Stimulated activated CD8-positive, alpha-beta memory T cell treated with anti-CD3 and anti-CD28 coated beads, Interleukin-4, amount 100 ng/mL, for 48 hours (primary cell): ENCODE measurements at places on chromosomes 6 and 20.

- no peak for DNase-seq
These were observed 15.5 kb upstream of the ZFP57 start for GRCh38 chr6:29696147-29697125.

GRCh38 chr20:21074605-21075336 is 31.4 kb downstream of the LINC00237 start:
- DNase-seq = no peak

- DNase-seq = peak; percentile 58
These were observed 36.5 kb upstream of the MLN start for GRCh38 chr6:33840048-33840926.

DNA sequence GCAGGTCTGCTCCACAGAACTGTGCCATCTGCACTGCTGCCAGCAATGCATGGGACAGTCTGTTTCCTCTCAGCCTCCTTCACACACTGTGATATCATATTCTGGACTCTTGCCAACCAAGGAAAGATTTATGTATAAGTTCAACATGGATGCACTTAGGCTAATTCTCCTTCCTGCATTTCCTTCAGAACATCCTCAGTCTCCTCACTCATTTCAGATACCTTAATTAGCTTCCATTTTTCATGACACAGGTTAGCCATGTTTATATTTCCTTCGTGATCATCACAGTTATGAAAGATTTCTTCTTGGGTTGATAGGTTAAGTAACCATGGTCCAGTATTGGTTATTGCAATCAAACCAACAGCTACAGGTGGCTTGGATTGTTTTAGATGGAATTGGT is 46.4 kb upstream of the DDR1 start:
- no peak for DNase-seq

- DNase-seq = no peak
These were observed 20.1 kb downstream of the SLCO4A1 start for GRCh38 chr20:62662422-62662821.

GRCh38 chr6:56965126-56965525 is 10.2 kb downstream of the BEND6 start:
- no peak for DNase-seq

- no peak for DNase-seq
These were observed 110.7 kb upstream of the SMLR1 start for GRCh38 chr6:130716466-130716865.

DNA sequence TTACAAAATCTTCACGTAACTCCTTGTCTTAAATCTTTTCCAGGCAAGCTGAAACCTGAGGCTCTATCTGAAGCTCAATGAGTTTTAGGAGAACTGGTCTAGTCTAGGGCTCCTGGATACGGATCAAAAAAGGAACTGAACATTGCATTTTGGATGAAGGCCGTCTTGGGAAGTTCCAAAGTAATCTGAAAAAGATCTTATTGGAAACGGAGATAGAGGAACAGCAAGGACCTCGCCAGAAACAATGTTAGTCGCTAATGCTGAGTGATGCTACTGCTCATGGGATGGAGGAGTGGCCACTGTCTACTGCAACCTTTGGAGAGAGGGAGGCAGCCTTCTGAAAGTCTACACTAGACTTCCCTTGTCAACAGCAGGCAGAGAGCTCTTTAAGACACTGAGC is 91.4 kb upstream of the ATXN1 start:
- DNase-seq = no peak

DNA sequence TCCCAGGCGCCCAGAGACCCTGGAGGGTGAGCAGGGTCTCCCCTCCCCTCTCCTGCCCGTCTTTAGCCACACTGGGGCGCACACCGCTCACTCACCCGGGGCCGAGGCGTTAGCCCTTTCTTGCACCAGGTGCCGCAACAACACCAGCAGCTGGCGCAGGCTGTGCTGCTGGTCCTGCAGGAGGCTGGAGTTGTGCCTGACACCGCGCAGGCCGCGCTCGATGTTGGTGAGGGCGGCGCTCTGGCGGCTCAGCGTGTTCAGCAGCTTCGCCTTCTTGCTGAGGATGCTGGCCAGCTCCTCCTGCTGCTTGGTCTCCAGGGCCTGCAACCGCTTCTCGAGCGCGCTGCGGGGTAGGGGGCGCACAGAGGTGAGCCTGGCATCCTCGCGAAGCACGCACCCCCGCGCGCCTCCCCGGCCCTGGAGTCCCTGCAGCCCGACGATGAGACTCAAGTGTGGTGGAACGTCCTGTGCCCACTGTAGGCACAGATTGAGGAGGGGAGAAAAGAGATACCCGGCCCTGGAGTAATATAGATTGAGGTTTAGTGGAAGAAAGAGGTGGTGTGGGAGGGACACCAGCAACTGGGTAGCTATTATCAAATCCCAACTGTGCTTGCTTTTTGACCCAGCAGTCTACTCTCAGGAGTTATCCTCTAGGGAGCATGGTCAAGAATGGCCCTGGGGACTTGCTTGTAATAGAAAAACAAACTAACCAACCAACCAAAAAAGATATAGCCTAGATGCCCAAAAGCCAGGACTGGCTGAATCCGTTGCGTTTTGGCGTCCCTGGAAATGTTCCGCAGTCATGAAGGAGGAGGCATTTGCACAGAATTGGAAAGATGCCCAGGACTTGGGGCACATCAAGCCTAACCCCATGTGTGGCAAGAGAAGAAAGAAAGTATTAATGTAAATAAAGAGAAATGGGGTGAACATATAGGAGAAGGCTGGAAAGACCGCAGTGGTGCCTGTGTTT is 30.9 kb downstream of the ANGPT4 start:
- DNase-seq = no peak

- DNase-seq = no peak
These were observed 9.8 kb upstream of the DEFB123 start for GRCh38 chr20:31430568-31431115.

DNA sequence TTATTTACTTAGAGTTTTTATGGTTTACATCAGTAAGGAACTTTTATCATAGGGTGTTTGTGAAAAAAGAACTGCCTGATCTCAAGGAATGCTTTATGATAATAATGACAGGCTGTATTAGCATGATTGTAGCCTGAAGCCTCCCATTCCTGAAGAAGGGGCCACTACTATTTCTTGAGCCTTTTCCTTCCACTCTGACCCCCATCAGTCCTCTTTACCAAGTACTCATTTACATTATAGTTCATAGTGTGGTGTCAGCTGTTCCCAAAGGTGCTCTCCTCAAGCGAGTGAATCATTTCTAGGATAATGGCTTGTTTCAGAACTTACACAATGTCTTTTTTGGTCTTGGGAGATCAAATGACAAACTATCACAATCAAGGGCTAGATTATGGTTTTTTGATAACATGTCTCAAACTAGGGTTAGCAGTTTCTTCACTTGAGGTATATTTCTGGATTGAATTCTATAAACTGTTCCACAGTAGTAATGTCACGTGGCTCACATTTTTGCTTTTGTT is 283.6 kb downstream of the CDKAL1 start:
- no peak for DNase-seq

GRCh38 chr6:167578371-167578901 is 248.3 kb upstream of the AFDN start:
- no peak for DNase-seq

DNA sequence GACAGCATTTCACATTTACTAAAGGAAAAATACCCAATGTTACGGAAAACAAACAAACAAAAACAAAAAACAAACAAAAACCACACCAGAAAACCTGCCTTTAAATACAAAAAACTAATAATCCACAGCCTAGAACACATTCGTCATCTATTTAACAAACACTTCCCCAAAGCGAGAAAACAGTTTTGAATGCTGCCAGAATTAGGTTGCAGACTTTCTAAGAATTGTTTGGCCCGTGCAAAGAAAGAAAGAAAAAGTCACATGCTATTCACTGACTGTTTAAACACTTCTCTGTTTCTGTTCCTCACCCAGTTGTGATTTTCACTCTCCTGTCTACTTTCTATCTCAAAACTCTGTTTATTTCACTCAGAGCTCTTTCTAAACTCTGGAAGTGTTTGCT is 52.5 kb downstream of the BCAS1 start:
- no peak for DNase-seq

DNA sequence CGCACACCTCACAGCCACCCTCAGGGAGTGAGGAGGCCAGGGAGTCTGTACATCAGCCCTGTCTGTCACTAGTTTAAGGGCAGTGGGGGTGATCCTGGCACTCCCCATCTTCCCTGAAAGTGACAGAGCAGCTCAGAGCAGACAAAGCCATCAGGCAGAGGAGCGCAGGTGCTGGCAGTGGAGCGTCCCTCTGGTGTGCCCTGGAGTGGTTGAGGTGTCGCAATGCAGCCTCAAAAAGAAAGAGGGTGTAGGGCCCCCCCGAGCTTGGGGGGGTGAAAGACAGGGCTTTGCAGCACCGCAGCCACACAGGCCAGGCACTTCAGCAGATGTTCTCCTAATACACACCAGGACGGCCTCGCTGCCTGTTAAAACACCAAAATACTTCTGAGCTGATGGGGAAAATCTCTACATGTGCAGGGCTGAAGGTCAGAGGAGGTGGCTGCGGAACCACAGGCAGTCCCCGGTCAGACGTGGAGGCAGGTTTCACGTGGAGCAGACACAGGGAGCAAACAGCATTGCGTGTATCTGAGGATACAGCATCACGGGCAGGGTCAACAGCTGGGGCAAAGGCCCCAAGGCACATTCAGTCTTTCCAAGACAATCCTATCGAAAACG is 69.5 kb downstream of the PREX1 start:
- no peak for DNase-seq

- no peak for DNase-seq
These were observed 99.1 kb upstream of the KCNK16 start for GRCh38 chr6:39421383-39422225.

DNA sequence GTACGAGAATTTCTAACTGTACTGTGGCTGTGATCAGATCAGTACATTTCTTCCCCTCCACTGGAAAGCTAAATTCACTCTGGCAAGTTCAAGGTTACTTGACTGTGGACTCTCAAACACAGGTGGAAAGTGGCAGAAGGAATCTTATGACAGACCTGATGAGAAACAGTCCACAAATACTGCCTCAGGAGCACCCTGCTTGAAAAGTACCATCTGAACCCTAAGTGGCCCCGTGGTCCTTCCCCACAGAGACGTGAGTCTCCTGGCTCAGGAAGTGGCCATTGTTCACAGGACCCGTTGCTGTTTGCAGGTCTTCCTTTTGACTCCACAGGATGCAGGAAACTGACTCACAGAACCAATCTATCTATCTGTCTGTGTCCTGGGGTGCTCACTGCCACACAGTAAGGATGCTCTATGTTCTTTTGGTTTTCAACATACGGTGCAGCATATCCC is 47.5 kb upstream of the NHSL1 start:
- no peak for DNase-seq

- no peak for DNase-seq
These were observed 63.6 kb upstream of the SNRPB2 start for GRCh38 chr20:16666272-16666671.

- no peak for DNase-seq
These were observed 2.3 kb downstream of the HLA-DMB start for GRCh38 chr6:32938494-32938893.

DNA sequence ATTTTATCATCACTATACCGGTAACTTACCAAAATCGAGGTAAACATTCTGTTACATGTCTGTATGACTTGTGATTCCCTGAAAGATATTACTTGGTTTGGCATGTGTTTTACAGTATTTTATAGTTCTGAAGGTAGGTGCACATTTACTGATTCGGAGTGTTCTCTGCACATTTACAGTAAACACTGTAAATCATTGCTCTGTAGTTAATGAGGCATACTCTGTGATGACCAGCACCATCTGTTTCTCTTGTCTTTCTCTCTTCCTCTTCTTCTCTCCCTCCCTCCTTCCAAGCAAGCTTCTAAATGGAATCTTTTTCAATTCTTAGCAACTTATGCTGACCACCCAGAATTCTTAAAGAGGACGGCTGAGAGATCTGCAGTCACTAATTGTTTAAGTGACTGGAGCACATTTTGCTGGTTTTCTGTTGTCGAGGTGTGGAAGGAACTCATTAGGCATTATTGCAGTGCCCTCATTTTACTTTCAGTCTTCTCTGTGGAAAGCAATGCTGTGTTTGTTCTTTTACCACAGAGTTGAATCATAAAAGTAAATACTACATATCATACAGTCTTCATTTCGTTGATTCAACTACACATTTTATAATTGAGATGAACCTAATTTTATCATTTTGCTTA is 126.5 kb downstream of the UTRN start:
- no peak for DNase-seq

DNA sequence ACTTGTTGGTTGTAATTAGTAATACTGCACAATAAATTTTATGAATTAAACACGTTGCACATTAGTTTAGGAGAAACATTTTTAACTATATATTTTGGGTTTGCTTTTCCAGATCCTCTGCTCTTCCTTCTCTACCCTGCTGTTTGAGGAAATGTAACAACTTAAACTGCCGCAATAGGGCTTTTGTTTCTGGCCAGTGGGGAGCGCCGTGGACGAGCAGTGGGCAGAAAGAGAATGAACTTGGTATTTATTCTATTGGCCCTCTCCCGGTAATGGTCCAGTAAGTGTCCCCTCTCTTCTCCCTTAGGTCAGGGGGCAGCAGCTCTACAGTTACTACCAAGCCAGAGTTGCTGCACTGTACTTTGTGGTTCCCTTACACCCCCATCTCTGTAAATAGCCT is 35.2 kb upstream of the EPHA7 start:
- DNase-seq = no peak

DNA sequence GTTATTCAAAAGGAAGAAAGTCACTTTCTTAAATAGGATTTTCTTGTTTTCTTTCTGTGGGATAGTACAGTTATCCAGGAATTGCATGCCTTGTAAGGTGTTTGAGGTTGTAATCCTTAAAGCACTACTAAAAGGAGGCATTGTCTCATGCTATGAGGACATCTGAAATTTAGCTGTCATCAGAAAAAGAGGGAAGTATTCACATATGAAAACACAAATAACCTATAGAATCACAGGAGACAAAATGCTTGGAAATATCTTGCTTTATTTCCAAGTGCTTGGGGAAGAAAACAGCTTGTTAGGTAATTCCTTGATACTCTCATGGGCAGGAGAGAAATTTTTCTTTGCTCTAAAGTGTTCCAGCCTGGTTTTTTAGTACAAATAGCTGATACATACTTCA is 40.1 kb downstream of the HECA start:
- no peak for DNase-seq

DNA sequence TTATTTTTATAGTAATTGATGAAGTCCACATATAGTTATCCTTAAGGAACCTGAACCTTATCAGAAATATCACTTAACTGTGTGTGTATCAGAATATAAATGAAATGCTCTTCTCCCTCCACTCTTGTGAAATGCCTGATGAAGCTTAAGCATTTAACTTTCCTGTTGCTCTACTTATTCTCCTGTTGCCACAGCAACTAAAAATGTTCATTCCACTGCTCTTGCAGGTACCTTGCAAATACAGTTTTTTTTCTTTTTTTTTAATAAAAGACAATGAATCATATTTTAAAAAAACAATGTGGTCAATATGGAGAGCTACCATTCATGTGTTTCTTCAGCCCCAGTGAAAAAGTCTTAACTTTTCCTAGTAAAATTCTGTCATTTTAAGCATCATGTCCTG is 210.3 kb downstream of the RFPL4B start:
- DNase-seq = no peak
